Mucosa of descending colon (tissue), 3 donors: ENCODE measurements at places on chromosomes 11 and 22. TPM values are rescaled to one million over a fixed set of nuclear protein-coding genes. Genes with fewer than 3 reads are reported as not detected.

GRCh38 chr11:11733246-11733747 is 108.5 kb upstream of the USP47 start:
- DNase-seq = no peak

- no peak for DNase-seq
These were observed 1.5 kb downstream of the TCF20 start for GRCh38 chr22:42268852-42269410.

DNA sequence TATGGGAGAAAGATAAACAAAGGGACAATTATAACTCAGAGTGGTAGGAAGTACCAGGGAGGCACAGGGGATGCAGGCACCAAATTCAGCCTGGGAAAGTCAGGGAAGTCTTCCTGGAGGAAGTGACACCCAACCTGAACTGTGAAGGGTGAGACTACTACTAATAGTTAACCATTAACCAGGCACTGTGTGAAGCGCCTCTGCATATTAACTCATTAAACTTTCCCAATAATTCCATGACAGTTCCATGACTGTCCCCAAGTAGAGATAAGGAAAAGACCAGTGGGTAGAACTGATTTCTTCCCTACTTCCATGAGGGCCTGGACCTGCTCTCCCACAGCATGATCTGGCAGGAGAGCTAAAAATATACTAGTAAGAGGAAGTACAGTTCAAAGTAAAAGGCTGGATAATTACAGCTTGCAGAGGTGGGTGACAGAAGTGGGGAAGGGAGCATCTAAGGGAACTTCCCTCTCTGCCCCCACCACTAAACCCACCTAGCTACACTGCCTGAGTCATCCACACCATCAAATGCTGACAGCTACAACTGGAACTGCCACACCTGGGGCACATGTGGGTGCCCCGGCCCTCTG is 4.7 kb upstream of the AP1B1 start:
- no peak for DNase-seq

GRCh38 chr11:76542436-76542835 is 97.6 kb downstream of the EMSY start:
- DNase-seq = no peak

- no peak for DNase-seq
These were observed 86.2 kb downstream of the BTBD10 start for GRCh38 chr11:13376838-13377237.

- DNase-seq = no peak
These were observed 17.1 kb upstream of the TPH1 start for GRCh38 chr11:18063125-18063524.

GRCh38 chr11:110243791-110244190 is 52.6 kb downstream of the RDX start:
- DNase-seq = no peak

- DNase-seq = no peak
These were observed 20.0 kb downstream of the PPFIA1 start for GRCh38 chr11:70290361-70291065.

GRCh38 chr11:118152552-118153471 is at the start of gene SCN4B:
Gene SCN4B (minus strand): TSS chr11:118152823. CDS start chr11:118152673, 150 bp downstream.
- DNase-seq = peak; percentile 66

GRCh38 chr11:100684101-100685065 is 2.7 kb upstream of the ARHGAP42 start:
- no peak for DNase-seq

DNA sequence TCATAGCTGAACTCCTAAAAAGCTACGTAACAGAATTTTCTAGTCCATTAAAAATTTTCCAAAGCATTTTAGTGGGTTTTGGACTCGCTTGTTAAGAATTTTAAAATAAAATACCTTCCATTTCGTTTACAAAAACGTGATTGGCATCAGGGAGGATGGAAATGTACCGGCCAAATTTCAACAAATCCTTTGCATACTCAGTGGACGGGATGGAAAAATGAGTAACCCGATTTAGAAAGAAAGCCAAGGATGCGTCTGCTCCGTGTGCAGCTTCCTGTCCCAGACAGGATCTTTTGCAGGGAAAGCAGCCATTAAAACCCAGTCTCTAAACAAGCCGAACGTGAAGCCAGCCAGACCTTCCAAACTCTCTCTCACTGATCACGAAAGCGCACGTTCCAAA is 15.6 kb downstream of the TMEM184B start:
- DNase-seq = no peak

DNA sequence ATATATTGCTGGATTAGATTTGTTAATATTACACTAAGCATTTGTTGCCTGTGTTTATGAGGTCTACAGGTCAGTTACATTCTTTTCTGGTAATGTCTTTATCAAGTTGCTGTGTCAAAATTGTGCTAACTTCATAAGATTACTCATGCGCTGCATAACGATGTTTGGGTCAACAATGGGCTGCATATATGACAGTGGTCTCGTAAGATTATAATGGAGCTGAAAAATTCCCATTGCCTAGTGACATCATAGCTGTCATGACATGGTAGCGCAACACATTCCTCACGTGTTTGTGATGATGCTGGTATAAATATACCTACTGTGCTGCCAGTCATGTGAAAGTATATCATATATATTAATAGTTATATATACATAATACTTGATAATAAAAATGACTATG is 34.2 kb downstream of the POLD3 start:
- no peak for DNase-seq

GRCh38 chr22:30398685-30399680 is 2.2 kb downstream of the SEC14L2 start:
- DNase-seq = no peak

DNA sequence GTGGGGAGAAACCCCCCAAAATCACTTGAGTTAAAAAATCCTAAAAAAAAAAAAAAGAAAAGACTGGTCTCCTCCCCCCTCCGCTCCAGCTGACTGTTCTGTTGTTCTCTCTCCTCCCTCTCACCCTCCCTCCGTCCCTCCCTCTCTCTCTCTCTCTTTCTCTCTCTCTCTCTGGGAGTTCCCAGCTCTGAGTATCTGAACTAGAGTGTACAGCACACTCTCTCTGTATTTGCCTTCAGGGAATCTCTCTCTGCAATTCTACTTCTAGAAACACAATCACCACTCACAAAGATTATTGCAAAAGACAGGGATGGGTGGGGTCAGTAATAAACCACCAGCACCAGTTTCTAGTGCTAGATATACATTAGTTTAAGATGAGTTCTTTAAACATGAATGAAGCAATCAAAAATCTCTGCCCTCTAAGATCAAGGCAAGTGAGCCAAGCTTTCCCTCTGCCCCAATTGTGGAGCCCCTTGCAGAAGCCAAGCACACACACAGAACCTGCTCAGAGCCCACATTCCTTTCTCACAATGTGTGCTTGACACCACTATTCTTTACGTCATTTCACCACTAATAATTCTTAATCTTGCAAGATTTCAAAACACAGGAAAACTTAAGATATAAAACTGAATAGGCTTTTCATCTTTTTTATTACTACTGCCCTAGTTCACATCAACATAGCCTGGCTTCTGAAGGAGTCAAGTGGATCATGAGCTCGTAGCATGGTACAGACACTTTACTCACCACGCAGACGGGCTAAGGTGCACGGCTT is 133.5 kb downstream of the RBFOX2 start:
- DNase-seq = no peak

- DNase-seq = no peak
These were observed 131.6 kb downstream of the MAML2 start for GRCh38 chr11:96211436-96211835.

DNA sequence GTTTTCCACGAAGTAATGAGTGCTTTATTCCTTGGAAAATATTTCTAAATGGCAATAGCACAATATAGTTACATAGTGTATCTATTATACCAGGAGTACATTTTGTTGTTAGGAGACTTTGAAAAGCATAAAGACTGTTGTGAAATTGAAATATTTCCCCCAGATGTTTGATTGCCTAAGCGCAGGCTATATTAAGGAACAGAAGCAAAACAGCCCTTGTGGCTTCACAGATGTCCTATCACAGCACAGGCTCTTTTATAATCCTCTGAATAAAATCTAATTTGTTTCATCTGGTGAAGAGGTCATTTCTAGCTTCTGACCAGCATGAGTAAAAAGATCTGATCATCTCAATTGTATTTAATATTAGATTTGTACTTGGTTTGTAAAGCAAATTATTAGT is 48.2 kb downstream of the BSX start:
- no peak for DNase-seq

DNA sequence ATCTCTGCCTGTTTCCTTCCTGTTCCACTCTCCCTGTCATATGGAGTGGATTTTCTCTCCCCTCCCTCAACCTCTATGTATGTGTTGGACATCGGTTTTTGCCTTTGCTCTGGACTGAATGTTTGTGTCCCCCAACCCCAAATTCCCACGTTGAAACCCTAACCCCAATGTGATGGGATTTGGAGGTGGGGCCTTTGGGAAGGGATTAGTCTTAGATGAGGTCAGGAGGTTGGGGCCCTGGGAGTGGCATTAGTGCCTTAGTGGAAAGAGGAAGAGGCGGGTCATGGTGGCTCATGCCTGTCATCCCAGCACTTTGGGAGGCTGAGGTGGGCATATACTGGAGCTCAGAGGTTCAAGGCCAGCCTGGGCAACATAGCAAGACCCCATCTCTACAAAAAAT is 11.6 kb downstream of the TP53AIP1 start:
- DNase-seq = no peak

GRCh38 chr22:31828739-31829138 is 74.9 kb downstream of the DEPDC5 start:
- no peak for DNase-seq

DNA sequence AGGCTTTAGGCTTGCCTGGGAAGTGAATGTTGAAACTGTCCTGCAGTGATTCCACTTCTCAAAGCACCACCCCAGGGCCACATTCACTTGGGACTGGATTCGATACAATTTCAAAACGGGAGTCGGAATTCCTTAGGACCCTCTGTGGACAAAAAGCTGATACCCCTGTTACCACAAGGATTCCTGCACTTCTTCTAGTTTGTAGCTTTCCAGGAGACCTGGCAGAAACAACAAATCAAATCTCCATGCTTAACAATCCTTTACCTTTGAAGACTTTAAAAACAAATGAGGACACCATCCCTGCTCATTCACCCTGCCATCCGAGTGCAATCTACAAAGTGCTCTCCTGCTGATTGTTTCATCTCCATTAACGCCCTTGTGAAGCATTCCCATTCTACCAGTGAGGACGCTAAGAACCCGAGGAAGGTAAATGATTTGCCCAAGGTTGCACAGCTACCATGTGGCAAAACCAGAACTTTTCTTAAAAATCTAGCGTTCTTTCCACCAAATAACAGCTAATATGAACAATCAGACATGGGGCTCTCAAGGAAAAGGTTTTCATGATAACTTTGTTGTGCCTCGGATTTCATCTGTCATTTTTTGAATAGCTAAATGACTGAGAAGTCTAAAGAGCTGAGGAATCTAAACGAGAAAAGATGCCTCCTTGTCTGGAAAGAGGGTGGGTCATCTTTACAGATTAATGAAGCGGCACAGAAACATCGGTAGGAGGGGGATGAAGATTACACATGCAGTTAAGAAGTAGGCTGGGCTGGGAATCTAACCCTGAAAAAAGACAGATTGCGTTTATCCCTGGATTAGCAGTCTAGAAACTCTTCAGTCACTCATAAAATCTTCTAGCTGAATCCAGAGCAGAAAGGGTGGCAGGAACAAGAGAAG is 720 bp upstream of the MPZL2 start:
- no peak for DNase-seq

DNA sequence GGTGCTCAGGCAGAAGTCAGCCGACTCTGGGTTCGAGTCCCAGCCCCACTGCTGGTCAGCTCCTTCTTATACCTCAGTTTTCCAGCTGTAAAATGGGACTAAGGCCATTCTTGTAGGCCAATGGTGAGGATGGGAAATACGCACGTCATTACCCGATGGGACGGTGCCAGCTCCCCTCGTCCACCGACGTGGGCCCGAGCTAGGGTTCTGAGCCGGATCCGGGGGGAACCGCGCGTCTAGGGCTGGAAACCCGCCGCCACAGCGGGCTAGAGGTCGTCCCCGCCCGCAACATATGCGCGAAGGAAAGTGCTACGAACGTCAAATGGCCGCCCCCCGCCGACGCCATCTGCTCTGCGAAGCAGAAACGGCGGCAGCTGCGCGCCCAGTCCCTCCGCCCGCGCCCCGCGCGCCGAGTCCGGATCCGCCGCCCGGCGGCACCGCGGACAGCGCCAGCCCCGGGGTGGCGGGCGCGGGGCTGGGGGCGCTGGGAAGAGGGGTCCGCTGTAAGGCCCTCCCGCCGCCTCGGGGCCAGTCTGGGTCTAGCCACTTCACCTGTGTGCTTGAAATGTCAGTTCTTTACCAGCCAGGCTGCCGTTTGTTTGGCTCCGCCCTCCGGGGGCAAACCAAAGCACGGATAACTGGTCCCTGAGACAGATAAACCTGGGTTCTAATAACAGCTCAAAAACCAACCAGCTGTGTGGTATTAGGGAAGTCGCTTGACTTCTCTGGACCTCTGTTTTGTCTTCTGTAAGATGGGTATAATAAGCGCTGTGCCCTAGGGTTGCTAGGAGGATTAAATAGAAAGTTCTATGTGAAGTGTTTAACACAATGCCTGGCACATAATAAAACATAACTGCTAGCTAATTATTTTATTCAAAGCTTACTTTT is 103.5 kb upstream of the RCN1 start:
- DNase-seq = no peak

DNA sequence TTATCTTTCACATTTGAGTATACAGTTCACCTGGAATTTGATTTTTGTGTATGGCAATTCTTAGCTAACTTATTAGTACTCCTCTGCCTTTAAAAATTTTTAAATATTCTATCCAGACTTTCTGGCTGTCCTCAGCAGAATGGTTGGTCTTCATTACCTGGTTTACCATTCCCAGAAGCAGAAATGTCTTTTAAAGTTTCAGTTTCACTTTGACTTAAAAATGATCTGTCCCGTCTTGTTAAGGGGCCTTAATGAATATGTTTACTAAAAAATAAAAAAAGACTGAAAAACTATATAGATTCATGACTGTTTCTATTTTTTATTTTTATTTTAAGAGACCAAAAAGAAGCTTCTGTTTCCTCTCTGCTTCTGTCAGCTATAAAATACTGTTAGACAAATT is 70.5 kb upstream of the TNRC6B start:
- no peak for DNase-seq

DNA sequence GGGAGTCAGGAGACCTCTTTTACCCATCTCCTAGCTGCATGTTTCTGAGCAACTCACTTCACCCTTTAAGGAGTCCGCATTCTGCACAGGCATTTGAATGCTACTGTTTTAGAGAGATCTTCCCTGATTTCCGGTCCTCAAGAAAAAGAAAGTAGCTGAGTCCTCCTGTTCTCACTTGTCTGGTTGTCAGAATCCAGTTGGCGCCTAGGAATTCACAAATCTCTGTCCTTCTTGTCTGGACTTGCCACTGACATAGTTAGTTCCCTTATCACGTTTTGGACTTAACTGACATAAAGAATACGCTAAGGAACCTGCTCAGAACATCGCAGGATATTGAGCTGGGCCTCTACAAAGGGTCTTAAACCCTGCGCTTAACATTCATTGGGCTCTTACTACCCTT is 61.3 kb upstream of the OR5P2 start:
- DNase-seq = no peak

Gene H19
- 5.8 TPM for total RNA-seq

Gene GRIA4
- total RNA-seq = 1.6 TPM

Gene UPK3A
- not detected for total RNA-seq

Gene KIF18A
- 4.3 TPM for total RNA-seq

Gene CD3G
- total RNA-seq = 5.1 TPM

Gene KCNJ1
- total RNA-seq = not detected

Gene IL18
- 85.0 TPM for total RNA-seq

Gene CNTF
- 2.5 TPM for total RNA-seq

Gene CDC45
- total RNA-seq = 2.2 TPM

Gene EPS8L2
- 176 TPM for total RNA-seq

Gene ASCL2
- total RNA-seq = 2.6 TPM

Gene BIK
- 28.3 TPM for total RNA-seq

Gene SORL1
- total RNA-seq = 109 TPM

Gene BRSK2
- 4.3 TPM for total RNA-seq

Gene MS4A3
- not detected for total RNA-seq

Gene MS4A1
- 1.1 TPM for total RNA-seq

Gene OR4A47
- not detected for total RNA-seq
